Tongue (tissue), 3 donors: ENCODE measurements at places on chromosomes 16 and 17. TPM values are rescaled to one million over a fixed set of nuclear protein-coding genes. Genes with fewer than 3 reads are reported as not detected.

DNA sequence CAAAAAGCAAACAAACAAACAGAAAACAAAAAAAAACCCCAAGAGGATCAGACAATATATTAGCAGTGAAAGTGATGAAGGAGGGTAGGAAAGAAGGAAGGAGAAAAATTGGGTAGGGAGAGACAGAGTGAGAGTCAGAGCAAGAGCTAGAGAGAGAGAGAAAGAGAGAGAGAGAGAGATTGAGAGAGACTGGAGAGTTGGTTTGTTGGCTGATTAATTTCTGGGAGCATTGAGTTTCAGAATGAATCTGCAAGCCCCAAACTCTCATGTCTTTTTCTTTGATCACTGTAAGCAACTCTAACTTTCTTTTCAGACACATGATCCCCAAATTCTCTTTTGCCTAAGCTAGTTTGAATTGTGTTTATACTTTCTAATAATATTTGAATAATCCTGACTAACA, 388.1 kb downstream of the SHISA9 start:
- no peak for DNase-seq

GRCh38 chr17:66630828-66631472, 204.0 kb upstream of the CACNG5 start:
- no peak for DNase-seq

GRCh38 chr17:31556969-31557645, 165.6 kb downstream of the RAB11FIP4 start:
- no peak for DNase-seq

DNA sequence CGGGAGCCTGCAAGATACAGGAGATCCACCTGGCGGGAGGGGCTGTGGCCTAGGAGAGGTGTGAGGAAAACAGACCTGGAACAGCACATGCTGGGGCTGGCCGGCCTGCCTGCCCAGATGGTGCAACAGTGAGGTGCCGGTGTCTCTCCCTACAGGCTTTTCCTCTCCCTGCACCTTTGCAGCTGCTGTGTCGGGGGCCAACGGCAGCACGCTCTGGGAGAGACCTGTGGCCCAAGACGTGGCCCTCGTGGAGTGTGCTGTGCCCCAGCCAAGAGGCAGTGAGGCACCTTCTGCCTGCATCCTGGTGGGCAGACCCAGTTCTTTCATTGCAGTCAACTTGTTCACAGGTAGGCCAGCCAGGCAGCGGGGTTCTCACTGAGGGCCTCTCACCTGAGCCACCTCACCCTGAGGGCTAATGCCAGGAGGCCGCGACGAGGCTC, 15.9 kb downstream of the RGS11 start:
- no peak for DNase-seq

DNA sequence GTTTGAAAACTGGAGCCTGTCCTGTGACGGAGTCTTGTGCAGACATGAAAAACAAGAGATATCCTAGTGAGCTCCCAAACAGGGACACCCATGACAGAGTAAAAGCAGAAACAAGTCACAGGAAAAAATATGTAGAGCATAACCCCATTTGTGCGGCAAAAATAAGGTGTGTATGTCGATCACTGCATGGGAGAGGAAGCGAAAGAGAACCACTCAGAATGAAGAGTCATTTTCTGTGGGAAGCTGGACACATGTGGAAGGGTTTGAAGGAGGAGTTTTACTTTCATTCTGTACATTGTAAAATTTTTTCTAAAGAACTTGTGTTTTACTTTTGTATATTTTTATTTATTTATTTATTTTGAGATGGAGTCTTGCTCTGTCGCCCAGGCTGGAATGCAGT, 72.1 kb downstream of the JPH3 start:
- DNase-seq = no peak

The CHST4 gene
- 0.21 TPM for total RNA-seq

The C16orf92 gene
- not detected for total RNA-seq

The XYLT1 gene
- 14.5 TPM for total RNA-seq

The TBC1D3C gene
- not detected for total RNA-seq

The FBRS gene
- total RNA-seq = 16.5 TPM
